ENCODE measurements at places on chromosomes 16 and 17.

DNA sequence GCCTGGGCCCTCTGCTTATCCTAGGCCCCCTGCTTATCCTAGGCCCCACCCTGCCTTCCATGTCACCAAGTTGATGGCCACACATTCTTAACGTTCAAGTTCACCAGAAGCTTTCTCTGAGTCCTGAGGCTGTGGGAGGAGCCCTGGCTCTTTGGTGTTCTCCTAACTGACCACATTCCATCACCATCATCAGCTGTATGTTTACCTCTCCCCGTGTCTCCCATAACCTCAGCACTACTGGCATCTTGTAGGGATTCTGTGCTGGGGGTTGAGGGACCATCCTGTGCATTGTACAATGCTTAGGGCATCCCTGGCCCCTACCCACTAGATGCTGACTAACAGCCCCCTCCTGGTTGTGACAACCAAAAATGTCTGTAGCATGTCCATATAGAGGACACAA, 99.3 kb downstream of the NDE1 start:
- no peak for DNase-seq

DNA sequence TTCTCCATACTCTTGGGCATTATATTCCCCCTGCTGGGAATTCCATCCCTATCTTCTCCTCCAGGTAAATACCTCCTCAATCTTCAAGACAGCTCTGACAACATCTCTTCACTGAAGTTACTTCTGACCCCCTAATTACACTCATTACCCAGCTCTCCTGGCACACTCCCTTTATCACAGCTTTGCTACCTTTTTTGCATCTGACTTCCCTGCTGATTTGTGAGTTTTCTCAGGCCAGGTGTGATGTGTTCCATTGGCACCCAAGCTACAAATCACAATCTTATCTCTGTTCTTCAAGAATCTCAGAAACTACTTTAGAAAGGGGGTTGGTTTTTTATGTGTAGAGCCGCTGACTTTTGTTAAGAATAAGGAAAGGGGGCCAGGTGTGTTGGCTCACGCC, 14.0 kb downstream of the CLEC19A start:
- no peak for DNase-seq

DNA sequence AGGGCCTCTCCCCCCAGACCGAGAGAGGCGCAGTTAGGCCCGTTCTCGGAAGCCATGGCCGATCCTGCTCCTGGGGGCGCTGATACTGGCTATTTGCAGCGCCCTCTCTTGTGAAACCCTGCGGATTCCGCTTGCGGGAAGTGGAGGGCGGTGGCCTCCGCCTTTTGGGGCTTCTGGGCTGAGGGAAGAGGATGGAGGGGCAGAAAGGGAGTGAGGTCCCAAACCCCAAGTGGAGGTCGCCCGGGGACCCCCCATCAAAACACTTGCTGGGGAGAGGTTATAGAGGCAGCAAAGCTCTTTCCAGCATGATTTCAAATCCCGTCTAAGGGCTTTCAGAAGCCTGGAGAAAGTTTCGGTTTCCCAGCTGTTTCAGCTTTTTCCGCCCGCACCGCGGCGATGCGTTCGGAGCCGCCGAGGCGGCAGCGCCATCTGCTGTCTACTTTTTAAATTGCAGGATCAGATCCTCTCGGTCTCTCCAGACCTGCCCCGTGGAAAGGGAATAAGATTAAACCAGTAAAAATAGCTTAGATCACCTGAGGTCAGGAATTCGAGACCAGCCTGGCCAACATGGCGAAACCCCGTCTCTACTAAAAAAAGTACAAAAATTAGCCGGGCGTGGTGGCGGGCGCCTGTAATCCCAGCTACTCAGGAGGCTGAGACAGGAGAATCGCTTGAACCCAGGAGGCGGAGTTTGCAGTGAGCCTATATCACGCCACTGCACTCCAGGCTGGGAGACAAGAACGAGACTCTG, 15.8 kb downstream of the SNX20 start:
- peak; percentile 67 for DNase-seq

DNA sequence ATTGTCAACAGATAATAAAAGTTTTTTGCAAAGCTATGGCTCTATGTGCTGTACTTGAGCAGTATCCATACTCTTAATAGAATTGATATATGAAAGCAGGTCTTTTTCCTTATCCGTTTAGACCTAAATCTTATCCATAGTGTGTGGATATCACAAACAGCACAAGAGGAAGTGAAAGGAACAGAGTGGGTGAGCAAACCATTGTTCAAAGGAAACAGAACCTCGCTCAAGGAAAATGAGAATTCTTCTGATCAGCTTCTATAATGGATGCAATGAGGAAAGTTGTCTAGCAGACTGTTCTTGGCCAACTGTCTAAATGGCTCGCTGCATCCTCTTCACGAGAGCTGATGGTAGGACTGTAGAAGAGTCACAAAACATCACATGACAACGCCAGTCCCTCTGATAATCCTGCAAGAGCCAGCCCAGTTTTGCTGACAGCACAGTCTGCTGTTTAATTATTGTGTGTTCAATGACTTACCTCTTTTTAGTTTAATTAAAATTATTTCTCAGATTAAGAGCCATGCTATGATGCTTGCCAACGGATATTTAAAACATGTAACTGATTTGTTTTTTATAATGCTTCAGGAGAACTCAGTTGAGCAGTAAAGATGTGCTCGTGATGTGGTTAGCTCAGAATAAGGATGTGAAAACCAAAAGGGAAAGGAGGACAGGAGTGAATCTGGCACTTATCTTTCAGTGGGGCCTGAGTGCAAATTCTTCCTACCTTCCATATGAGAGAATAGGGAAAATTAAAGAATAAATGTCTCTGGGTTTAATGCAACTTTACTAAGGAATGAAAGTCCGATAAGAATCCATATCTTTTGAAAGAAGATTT, 38.5 kb downstream of the WWOX start:
- DNase-seq, result no peak

DNA sequence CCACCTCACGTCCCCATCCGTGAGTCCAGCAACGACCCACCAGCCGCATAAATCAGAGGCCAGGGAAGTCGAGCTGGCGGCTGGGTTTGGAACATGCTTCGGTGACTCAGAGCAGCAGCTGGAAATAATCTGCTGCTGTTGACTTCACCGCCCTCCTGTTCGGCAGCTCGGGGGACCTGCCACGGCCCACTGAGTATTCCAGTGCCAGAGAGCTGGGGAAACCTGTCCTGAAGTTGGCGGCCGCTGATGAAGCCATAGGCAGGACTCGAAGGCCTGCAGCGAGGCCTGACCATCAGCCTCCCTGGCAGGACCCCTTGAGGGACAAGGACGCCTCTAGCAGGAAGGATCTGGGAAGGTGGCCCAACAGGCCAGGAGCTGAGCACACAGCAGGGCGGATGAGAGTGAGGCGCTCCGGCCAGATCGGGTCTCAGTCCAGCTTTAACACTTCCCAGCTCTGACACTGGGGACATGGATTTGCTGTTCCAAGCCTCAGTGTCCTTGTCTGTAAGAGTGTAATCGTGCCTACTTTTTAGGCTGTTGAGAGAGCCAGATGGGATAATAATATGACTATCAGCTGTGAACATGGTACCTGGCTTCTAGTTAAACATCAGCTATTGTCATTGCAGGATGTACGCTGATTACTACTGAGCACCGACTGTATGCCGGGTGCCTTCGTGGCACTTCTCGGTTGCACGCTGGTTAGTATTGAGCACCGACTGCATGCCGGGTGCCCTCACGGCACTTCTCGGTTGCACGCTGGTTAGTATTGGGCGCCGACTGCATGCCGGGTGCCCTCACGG, 50.4 kb upstream of the CIBAR2 start:
- DNase-seq, result no peak

GRCh38 chr17:28467456-28468025, 5.9 kb upstream of the SLC13A2 start:
- no peak for DNase-seq

- peak; percentile 27 for DNase-seq
Measured at GRCh38 chr16:46932802-46933201, 40.7 kb downstream of the DNAJA2 start.

DNA sequence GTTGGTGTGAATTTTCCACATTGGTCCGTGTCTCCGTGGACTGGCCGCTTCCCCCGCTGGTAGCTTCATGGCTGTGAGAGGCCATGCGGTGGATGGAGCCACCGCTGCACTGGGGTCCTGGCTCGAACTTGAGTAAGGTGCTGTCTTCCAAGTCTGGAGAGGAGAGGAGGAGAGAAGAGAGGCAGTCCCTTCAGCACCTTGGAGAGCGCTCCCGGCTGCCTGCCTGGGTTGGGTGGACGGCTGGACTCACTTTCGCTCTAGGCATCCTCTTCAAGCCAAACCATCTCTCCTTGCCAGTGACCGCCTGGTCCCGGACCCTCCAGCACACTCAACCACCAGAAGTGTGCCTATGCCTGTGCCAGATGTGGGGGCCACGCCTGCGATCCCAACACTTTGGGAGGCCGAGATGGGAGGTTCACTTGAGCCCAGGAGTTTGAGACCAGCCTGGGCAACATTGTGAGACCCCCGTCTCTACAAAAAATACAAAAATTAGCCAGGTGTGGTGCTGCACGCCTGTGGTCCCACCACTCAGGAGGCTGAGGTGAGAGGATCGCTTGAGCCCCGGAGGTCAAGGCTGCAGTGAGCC, 6.2 kb downstream of the JPH3 start:
- DNase-seq, result peak; percentile 58

DNA sequence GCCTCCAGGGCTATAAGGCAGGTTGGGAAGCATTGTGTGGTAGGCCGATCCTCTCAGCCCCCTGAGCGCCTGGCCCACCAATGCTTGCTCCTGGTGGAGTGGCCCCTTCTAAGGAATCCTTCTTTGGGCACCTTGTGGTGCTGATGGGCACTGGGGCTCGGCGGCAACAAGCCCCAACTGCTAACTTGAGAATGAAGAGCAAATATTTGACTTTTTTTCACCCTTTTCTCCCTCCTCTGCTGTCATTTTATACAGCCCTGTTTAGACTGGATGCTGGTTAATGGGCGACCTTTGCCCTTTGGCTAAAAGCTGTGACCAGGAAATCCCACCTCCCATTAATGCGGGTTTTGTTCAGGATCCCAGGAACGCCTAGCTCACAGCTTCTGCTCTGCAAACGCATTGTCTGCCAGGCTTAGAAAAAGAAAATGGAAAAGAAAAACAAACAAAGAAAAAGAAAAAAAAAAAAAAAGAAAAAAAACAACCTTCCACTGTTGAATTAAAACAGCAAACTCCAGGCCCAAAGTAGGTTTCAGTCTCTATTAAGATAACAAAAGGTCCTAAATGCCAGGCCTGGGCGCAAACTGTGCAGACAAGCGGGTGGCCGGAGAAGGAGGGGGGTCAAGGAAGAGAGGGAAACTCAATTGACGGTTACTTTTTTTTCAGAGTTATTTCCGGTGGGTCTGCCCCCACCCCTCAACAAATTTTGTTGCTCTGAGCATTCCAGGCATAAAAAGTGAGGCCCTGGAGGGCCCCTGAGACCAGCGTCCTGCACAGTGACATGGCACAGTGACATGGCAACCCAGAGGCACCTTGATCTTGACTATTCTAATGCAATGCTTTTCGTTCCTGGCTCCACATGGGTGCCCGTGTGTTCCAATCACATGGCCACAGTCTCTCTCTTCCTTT, 301.4 kb downstream of the MAF start:
- DNase-seq, result no peak
